ENCODE measurements at places on chromosomes 3 and 15.

DNA sequence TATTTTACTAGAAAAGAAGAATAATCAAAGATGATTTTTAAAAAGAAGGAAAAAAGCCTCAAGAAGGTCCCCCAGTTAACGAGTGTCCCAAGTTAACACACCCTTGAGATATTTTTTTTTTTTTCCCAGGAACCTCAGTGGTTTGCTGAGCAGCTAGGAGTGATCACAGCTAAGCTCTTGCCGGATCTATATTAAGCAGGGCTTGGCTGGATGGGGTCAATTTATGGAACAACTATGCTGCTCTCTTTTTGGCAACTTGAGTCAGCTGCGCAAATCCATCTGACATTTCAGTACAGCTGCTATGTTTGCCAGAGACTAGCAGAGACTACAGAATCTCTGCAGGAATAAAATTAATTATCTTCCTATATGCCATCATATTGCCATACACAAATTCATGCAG is at the start of gene LMOD3:
TSS of gene LMOD3 (minus strand) at position 193 of the 400 bp plus-strand sequence. CDS start 209 bp downstream, outside the sequence.
- no peak for DNase-seq

DNA sequence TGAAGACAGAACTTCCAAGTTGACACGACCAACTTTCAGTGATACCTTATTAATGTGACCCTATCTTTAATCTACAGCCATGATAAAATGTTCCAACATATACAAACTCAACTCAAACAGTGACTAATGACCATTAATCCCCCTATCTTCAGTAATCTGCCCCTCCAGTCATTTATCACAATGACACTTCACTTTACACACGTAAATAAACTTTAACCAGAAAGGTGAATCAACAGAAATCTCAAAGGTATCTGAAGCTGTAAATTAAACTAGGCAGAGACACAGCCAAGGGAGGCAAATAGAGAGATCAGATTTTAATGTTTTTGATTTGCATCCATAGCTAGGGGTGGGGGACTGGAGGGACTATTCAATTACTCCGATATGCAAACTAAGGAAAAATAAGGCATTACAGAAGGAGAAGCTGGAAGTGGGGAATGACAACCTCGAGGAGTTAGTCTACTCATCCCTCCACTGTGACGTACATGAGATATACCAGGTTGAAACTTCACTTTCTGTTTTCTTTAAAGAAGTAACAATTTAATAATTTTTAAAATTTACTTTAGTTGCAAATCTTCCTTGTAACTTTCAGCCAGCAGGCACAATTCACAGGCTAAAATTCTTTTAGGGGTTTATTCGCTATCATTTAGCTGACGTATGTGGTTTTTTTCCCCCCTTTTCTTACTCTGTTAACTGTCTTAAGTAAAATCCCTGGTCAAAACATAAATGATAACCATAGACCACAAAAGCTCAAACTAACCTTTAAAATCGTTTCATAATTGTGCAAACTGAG is 751.0 kb downstream of the ROBO1 start:
- no peak for DNase-seq

- no peak for DNase-seq
Observed at GRCh38 chr3:14280326-14280725, 101.7 kb downstream of the LSM3 start.

DNA sequence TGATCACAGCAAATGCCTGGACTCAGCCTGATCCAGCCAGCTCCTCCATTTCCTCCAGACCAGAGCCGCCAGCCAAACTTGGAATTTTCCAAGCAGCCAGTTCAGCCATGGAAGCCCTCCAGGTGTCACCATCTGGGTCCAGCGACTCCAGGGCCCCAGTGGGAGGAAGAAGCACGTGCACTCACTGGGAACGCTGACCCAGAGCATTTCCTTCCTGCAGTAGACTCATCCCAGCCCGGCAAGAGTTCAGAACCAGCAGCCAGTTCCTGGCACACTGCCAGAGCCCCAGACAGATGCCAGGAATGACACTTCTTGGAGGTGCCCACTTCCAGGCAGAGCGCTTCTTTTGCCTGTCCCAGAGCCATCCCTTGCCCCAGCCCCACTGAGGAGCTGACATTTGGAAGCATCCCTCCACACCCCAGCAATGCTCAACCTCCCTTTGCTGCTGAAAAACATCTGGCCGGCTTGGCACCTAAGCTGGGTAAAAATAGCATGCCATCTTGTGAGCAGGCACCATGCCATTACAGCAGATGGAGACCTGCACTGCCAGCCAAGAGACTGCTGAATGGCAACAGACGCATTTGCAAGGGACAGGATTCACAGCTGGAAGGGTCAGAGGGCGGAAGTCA is 460.3 kb upstream of the PROK2 start:
- peak; percentile 82 for DNase-seq

- no peak for DNase-seq
Observed at GRCh38 chr3:38986901-38987300, 64.8 kb downstream of the SCN11A start.

- no peak for DNase-seq
Observed at GRCh38 chr3:170634663-170635384, 48.9 kb upstream of the SLC7A14 start.

GRCh38 chr15:35014241-35014640 is 26.2 kb upstream of the ZNF770 start:
- no peak for DNase-seq

GRCh38 chr15:20106026-20106425 is 435.6 kb downstream of the GOLGA6L6 start:
- no peak for DNase-seq

DNA sequence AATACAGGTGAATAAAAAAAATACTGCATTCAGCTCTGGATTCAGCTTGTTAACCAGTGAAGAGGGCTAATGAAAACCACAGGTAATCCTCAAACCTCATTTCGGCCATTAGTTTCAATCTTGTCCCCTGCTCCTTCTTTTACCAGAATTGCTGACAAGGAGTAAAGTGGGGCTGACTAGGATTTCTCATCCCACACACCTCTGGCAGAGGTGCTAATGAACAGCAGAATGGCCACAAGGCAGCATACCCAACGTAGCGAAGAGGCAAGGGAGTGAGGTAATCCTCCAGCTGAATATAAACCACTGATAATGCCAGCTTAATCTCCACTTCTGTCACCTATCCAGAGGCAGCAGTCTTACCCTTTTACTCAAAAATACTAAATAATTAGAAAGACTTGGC is 248.8 kb upstream of the CDIN1 start:
- DNase-seq: no peak

DNA sequence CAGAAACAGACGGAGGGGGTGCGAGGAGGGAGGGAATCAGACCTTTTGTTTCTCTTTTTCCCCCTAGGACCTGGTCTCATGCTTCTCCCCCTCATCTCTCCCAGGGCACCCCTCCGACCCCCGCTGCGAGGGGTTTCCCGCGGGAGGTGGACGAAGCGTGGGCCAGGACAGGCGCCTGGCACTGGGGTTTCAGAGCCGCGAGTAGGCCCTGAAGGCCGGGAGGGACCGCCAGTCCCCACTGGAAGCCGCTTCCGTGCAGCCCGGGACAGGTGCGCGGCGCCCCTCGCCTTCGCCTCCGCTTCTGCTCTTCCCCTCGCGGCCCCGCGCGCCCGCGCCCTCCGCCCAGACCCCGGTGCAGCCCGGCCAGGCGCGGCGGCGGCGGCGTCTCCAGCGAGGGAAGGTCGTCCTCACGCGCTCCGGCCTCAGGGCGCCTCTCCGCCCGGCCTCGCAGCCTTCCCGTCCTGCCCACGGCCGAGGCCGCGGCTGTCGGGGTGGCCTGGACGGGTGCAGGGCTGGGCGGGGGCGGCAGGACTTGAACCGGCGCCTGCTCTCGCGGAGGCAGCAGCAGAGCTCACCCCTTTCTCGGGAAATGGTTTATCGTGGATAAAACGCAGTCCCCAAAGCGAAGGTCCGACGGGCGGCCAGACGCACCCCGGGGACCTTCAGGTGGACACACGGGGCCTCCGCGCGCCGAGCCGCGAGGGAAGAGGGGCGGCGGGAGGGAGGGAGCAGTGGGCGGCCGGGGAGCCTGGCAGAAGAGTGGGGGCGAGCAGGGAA is 31.5 kb upstream of the ADAMTS17 start:
- DNase-seq: no peak

DNA sequence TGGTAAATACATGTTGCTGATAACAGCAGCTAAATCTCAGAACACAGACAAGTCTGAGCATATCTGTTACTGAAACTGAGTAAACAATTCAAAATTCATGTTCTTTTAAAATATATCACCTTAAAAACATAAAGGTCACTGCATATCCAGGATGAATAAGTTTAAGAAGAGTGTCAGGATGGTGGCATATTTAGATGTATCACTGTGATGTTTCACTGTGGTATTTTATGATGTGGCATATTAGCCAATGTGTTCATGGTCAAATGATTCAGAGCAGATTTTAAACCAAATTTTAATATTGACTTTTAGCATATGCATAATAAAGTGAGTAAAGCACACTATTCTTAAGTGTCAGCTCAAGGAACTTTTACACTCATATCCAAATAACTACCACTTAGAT is 346.4 kb upstream of the DPPA4 start:
- no peak for DNase-seq

GRCh38 chr3:107100573-107100972 is 276.7 kb upstream of the CCDC54 start:
- no peak for DNase-seq

GRCh38 chr3:140636406-140637138 is 41.3 kb upstream of the TRIM42 start:
- DNase-seq: no peak

DNA sequence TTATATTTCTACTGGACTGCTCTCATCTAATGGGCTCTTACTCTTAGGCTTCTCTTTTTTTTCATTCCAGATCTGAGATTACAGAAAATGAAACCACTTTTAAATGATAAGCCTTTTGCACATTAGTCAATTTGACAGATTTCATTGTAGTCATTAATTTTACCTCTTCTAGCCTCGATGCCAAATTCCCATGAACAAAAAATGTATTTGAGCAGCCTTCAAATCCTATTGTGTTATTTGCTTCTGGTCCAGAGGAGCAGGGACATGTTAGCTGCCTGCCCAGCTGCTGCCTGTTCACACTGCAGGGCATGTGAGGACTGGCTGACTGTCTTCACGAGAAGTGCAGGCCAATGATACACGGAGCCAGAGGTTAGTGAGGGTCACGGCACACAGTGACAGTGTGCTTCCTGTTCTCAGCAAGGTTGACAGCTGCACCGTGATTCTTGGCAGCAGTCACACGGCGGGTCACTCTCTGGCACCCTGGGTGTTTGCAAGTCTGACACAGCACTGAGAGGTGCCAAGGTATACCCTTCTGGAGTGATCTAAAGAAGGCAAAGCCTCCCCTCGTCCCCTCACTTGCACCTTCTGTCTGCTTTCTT is 40.8 kb downstream of the KAT2B start:
- DNase-seq: peak; percentile 22

Measured in NCI-H446 treated with DMSO at 0.1 percent for 48 hours (cell line).